ENCODE measurements at places on chromosomes 5 and 9. TPM values are rescaled to one million over a fixed set of nuclear protein-coding genes. Genes with fewer than 3 reads are reported as not detected.

PCDHGA9 gene
- total RNA-seq, result 1.4 TPM

SPAAR gene
- 7.5 TPM for total RNA-seq

SLC6A19 gene
- total RNA-seq, result not detected

GKAP1 gene
- total RNA-seq, result 0.65 TPM

SPTLC1 gene
- total RNA-seq, result 82.5 TPM

LSM11 gene
- total RNA-seq, result 3.7 TPM

All from cardiac atrium fibroblast (primary cell).